IPS-NIHi11 (cell line): ENCODE measurements at places on chromosomes 2 and 18.

DNA sequence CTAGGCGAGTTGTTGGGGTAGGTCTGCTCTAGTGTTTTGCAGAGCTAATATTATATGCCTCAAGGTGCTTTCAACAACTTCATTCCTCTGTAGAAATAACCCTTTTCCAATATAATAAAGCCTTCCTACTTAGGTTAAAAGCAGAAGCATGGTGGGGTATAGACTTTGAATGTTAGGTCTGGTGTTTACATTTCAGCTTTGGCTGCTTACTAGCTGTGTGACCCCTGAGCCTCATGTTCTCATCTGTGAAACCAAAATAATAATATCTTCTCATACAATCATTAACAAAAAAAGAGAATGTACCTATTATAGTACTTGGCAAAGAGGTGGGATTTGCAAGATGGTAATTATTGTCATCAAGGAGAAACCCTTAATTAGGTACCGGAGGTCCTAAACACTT lies 386.6 kb downstream of the NBAS start:
- no peak for DNase-seq

DNA sequence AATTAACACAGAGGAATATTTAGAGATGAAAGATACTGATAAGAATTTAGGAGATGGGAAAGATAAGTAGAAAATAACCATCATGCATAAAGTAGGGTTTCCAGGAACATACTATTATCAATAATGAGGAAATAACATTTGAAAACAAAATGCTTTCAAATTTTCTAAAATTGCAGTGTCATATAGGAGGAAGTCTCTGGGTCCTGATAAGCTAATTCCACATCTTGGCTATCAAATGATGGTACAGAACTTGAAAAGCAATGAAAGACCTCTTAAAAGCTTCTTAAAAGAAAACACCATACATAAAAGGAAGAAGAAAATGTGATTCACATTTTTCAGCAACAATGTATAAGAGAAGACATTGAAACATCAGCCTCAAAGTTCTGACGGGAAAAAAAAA lies 1024.8 kb downstream of the TSN start:
- DNase-seq, result no peak

GRCh38 chr18:63480476-63480875 lies 3.7 kb downstream of the SERPINB5 start:
- no peak for DNase-seq

DNA sequence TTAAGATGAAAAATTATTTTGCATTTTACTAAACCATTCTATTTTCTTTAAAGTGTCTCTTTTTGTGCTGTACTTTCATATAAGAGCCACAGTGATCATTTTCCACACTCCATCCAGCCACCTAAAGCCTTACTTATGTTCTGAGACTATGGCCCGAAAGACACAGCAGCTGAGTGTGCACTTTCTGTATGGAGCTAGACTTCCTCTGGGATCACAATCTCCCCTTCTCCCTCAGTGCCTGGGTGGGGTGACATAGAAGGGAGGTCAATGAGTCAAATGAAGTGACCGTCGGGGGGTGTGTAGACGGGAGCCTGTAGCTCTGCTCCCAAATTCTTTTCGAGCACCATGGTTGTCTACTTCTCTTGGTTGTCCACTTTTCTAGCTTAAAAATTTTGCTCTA lies 97.8 kb upstream of the ARL4C start:
- no peak for DNase-seq
